ENCODE measurements at places on chromosomes 7 and 10.

DNA sequence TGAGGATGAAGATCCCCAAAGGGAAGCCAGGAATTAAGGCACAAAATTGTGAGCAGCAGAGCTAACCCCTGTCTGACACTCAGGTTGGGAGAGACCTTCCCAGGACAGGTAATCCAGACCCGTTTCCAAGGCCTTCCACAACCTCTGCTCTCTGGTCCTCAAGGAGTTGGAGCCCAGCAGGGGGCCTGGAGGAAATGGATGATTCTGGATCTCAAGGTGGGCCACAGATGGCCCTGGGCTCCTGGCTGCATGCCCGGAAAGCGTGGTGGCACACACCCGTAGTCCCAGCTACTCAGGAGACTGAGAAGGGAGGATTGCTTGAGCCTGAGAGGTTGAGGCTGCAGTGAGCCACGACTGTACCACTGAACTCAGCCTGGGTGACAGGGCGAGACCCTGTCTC, 42.3 kb downstream of the DPYSL4 start:
- no peak for DNase-seq

DNA sequence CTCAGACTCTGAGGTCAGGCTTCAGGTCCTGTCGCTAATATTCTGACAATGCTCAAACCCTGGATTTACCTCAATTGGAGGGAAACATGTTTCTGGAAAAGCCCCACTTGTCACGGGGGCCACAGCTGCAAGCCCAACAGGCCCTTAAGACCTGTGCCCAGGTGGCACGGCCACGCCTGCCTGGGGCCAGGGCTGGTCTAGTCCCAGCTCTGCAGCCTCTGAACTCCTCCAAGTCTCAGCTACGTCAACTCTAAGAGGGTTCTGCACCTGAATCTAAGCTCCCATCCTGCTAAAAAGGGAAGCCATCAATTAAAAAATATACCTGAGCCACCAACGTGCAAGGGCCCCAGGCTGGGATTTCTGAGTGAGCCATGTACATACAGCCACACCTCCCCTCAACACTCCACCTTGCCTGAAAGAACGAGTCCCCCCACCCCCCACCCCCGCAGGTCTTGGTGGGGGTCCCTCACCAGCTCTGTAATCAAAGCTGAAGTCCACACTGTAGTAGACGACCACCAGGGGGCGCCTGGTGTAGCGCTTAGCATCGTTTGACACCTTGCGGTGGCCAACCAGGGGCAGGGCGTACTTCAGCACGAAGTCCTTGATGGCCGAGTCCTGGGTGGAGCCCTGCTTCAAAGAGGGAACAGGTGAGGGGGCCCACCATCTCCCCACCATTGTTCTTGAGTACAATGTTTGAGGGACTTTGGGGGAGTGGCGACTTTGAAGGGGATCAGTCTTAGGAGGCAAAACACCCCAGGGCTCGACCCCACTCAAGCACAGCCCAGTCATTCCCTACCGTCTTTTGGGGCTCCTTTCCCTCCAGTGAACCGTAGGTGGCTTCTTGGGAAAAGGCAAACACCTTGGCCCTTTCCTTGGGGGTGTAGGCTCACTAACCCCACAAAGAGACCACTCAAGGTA, 22.6 kb downstream of the PDIA4 start:
- peak; percentile 68 for DNase-seq

DNA sequence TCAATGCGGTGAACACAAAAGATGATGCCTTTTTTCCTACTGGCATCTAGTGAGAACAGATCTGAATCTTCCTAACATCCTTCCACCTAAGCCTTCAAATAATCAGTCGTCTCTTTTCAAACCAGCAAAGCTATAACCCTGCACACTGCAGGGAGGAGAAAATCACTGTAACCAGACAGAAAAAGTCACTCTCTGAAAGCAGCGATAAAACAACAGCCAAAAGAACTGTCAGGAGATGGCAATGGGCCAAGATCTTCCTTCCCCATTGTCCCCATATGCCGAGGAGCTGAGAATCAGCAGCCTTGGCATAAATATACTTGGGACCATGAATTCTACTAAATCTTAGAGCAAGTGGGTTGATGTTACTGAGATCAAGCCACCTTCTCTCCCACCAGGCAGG, 13.1 kb downstream of the FZD9 start:
- no peak for DNase-seq

GRCh38 chr7:142331941-142332340, 74.1 kb upstream of the PRSS58 start:
- DNase-seq, result no peak

GRCh38 chr10:105347487-105347886, 706.4 kb downstream of the SORCS3 start:
- no peak for DNase-seq

- no peak for DNase-seq
These were observed 77.1 kb upstream of the TRIL start for GRCh38 chr7:29035044-29035740.

- DNase-seq, result no peak
These were observed 486.4 kb upstream of the FOXK1 start for GRCh38 chr7:4195660-4196059.

DNA sequence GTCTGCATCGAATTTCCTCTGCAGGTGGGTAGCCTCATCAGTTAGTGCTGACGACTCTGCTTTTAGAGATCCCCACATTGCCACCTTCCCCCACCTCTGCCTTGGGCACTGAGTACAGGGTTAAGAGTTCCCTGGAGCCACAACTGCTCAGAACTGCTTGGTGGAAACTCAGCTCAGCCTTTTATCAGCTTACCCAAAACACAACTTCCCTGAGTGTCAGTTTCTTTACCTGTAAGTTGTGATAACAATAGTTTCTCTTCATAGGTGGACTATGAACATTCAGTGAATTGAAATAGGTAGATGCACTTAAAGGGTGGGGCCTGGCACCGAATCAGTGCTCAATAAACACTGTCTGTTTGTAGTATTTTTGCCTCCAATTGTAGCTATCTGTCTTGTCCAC, 11.3 kb downstream of the ASB13 start:
- no peak for DNase-seq

- DNase-seq, result no peak
These were observed 20.7 kb downstream of the IFIT3 start for GRCh38 chr10:89348481-89348880.

GRCh38 chr10:1448252-1448930, 288.9 kb downstream of the ADARB2 start:
- no peak for DNase-seq

DNA sequence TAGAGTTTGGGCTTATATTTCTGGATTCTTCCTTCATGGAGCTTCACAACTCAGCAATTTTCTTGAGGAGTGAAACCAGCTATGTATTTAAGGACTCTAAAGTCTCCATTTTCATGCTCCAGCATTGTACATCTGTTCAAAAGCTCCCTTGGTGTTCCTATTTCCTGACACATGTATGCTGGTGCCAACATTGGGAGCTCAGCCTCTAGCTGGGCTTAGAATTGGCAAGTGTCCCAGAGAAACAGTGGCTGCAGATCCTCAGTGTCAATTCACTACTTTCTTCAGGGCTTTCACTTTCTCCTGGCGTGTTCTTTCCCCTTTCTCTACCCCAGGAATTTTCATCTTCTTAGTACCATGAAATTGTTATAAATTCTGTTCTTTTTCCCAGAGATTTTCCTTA, 103.1 kb downstream of the ZNF467 start:
- no peak for DNase-seq

- DNase-seq, result no peak
These were observed 2.2 kb downstream of the PRKAR2B start for GRCh38 chr7:107046491-107047259.

DNA sequence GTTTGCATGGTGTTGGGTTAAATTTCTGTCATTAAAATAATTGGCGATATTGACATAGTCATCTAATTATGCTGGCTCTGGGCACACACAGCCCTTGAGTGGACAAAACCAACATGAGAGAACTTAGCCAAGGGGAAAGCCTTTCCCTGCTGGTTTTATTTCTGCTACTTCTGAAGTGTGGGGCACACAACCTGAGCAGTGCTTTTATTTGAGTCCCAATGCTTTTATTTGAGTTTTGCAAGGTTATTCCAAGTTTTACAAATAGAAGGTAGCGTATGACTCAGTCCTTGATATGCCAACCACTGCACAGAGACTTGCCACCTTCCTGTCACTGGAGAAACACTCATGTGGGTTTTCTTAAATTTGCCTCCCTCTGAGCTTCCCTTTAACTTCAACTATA, 145.7 kb downstream of the EGFR start:
- no peak for DNase-seq

- DNase-seq, result no peak
These were observed 61.3 kb upstream of the TRIL start for GRCh38 chr7:29019387-29019786.

- DNase-seq, result no peak
These were observed 123.0 kb upstream of the SFMBT2 start for GRCh38 chr10:7533657-7534479.

GRCh38 chr10:101749047-101750016, 26.6 kb downstream of the FGF8 start:
- DNase-seq, result no peak

DNA sequence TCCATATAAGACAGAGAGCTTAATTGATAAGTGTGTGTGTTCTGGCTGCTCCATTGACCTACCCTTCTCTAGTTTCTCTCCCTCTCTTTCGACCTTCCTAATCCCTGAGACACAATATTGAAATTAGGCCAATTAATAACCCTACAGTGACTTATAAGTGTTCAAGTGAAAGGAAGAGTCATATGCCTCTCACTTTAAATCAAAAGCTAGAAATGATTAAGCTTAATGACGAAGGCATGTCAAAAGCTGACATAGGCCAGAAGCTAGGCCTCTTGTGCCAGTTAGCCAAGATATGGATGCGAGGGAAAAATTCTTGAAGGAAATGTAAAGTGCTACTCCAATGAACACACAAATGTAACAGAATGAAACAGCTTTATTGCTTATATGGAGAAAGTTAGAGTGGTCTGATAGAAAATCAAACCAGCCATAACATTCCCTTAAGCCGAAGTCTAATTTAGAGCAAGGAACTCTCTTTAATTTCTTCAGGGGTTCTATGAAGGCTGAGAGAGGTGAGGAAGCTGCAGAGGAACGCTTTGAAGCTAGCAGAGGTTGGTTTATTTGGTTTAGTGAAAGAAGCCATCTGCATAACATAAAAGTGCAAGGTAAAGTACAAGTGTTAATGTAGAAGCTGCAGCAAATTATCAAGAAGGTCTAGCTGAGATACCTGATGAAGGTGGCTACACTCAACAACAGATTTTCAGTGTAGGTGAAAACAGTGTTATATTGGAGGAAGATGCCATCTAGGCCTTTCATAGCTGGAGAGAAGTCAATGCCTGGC, 53.8 kb downstream of the ST7 start:
- no peak for DNase-seq

DNA sequence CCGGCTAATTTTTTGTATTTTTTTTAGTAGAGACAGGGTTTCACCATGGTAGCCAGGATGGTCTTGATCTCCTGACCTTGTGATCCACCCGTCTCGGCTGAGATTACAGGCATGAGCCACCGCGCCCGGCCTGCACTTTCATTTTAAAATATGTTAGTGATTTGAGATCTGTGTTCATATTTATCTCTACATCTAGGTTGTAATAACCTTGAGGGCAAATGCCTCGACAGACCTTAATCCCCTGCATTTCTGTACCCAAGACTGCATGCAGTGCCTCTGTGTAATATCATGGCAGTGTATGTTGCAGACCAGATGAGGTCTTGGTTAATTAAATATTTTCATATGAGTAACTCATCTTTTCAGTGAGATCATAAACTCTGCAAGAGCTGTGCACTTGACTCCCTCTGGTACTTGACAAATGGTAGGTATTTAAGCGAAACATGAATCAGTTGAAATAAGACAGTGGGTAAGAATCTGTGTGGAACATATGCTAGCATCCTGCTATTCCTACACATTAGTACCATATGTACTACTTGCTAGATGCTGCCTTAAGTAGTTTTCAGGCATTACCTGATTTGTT, 673.9 kb upstream of the ANKRD30A start:
- no peak for DNase-seq

DNA sequence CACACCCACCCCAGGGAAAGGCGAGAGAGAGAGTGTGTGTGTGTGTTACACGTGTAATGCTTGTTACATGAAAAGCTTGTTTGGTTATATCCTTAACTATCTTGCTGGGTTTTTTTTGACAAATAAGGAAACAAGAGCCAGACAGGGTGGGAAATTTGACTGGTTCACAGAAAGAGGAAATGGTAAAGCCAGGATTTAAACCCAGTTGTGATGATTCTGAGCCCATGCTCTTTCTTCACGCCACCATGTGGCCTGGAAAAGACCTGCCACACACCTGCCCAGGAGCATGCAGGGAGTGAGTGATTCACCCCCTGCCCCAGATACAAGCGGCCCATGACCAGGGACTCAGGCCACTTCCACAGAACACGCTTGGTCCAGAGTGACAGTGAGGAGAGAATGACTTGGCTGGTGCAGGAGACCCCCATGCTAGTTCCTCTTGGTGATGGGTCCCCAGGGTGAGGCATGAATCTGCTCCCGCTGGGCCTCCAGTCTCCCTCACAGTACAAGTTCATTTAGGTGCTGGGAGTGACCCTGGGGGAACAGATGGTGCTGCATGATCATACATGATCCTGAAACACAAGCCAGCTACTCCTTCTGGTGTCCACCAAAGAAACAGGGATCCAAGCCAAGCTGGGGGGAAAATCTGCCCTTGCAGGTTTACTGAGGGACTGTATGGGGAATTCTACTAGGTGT, 21.0 kb upstream of the EIF5AL1 start:
- DNase-seq, result no peak

- DNase-seq, result no peak
These were observed 22.6 kb downstream of the CPXM2 start for GRCh38 chr10:123869020-123869414.

DNA sequence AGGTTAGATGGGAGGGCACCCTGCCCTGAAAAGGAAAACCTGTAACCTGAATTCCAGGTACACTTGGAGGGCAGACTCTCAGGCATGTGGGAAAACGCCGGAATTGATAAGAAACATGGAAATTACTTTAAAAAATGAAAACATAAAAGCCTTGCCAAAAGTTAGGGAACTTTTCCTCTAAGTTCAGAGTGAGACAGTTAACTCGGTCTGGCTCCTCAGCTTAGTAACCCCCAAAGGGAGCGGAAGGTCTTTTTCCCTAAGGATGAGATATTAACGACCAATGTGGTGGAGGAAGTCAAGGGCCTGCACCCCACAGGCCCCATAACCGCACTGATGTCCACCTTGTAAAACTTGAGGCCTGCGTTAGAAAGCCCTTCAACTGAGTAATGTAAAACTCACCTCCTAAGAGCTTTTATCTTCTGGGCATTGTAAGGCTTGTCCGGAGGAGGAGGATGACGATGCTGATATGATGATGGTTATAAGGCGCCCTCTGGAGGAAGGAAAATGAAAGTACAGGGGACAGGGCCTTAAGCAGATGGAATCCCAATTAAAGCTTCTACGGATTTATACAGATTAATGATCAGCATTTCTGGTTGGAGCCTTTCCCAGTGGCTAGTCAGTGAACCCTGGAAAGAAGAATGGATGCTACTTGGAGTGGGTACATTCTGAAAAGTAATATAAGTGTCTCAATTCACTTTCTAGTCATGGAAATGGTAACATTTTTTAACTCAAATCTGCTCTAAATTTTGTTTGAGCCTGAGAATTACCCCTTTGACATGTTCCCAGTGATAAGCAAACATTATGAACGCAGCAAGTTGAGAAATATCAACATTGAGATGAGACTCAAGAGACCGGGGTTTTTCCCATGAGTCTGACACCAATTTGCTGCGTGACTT, 694 bp downstream of the COL1A2 start:
- DNase-seq, result no peak

GRCh38 chr7:70579397-70580097, 552.4 kb upstream of the GALNT17 start:
- no peak for DNase-seq

- DNase-seq, result no peak
These were observed 21.6 kb downstream of the JCAD start for GRCh38 chr10:30037620-30038336.
